Hepatic stellate cell (primary cell): ENCODE measurements at places on chromosomes 4 and X.

- no peak for DNase-seq
These were observed 364.5 kb downstream of the MID1IP1 start for GRCh38 chrX:39165773-39166172.

DNA sequence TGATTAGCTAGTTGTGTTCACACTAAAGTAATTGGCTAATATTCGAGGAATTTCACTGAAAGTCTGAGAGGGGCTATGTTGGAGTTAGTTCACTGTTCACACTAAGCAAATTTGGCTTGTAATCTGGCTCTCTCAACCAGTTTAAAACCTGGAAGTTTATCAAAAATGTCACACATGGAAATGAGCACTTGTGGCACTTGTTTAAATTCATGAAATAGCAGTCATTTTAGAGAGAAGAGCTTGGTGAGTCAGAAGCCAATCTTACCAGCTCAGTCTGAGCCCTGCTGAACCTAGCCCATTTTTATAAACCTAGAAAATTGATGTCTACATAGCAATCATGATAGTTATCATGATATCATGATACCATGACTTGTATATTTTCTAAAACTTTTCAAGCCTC lies 90.7 kb upstream of the JADE1 start:
- peak; percentile 25 for DNase-seq

DNA sequence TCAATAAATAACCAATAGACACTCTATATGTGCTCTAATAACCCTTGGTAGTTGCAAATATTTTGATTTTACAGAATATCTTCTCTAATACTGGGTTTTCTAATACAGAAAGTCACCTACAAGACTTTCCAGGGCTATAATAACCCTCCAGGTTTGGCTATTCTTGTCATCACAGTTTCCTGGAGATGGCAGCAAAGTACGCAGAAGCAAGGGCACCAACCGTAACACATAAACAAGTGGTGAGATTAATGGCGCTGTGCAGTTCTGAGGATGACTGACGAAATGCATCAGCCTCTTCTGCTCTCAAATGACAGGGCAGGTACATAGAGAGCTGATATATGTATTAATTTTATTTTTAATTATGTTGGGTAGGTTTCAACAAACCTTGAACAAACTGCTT lies 122.4 kb downstream of the C4orf33 start:
- no peak for DNase-seq

- DNase-seq = no peak
These were observed 58.5 kb upstream of the ANKRD17 start for GRCh38 chr4:73317092-73317491.

- DNase-seq = peak; percentile 98
These were observed at the start of gene NSD2 for GRCh38 chr4:1870578-1871443. Gene NSD2, plus strand, starts transcription at chr4:1871393. Its CDS starts 29,262 bp downstream, at chr4:1900655.

DNA sequence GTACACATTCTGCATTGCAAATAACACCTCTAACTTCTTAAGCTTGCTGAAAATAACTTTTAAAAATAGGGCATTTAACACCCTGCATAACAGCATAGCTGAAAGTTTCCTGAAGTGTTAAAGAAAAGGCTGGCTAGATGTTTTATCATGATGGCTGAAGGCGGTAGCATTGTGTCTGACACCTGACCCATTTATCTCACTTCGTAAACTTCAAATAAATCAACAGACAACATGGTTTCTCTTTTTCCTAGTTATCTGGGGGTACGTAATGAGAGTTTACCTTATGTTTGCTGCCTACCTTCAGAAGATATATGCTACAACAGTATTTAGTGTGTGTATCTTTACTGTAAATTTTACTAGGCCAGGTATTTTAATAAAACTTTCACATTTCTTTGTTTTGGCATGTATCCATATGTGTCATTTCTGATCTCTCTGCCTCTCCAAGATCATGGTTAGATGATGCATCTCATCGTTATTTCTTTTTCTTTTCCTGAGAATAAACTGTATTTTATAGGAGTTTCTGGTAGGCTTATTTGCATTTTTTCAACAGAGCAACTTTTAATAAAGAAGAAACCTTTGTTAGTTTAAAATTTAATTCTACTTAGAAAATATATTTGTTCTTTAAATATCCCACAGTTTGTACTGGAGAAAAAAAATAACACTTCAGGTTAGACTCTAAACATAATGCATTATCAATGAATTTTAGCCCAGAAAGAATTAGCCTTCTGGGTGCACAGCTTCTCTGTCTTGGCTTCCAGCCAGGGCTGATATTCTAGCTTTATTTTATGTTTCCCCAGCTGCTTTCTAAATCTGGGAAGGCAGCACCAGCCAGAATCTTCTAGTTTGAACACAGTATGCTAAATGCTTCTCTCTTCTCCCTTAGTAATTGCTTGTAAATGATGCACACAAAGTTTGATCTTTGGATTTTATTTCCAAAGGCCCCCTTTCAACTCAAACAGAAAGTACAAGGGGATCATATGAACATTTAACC lies 2.9 kb downstream of the NDST4 start:
- no peak for DNase-seq

DNA sequence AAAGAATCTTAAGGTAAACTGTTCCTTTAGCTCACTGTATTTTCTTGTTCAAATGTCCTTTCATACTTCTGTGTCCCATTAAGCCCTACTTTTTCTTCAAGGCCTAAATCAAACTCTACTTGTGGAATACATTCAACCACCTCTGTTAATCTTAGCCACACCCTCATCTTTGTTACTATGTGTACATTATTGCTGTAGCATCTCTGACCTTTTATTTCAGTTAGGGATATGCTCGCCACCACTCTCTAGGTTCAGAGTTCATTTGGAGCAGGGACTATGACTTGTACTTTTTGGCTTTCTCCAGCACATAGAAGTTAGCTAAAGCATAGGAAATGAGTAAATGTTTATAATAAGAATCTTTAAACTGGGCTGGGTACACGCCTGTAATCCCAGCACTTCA lies 6.8 kb upstream of the PNPLA4 start:
- DNase-seq = no peak

DNA sequence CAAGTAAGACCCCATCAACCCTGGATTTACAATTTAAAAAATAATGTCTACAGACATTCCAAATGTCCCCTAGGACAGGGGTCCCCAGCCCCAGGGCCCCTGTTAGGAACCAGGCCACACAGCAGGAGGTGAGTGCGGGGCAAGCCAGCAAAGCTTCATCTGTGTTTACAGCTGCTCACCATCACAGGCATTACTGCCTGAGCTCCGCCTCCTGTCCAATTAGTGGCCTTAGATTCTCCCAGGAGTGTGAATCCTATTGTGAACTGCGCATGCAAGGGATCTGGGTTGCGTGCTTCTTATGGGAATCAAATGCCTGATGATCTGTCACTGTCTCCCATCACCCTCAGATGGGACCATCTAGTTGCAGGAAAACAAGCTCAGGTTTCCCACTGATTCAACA lies 146.1 kb downstream of the ATP10D start:
- DNase-seq = no peak

DNA sequence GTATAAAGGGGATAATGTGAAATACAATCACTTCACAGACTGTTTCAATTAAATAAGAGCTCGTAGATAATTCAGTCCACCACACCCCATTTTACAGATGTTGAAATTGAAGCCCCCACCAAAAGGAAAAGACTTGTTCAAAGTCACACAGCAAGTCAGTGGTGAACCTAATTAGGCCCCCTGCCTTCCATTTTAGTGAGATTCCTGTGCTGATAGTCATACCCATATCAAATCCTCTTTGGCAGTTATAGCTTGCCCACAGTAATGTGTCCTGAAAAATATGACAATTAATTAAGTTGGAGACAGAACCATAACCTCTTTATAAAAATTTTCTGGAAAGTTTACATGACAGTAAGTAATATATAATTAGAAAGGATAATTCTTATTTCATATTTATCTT lies 58.0 kb downstream of the AR start:
- DNase-seq = no peak

DNA sequence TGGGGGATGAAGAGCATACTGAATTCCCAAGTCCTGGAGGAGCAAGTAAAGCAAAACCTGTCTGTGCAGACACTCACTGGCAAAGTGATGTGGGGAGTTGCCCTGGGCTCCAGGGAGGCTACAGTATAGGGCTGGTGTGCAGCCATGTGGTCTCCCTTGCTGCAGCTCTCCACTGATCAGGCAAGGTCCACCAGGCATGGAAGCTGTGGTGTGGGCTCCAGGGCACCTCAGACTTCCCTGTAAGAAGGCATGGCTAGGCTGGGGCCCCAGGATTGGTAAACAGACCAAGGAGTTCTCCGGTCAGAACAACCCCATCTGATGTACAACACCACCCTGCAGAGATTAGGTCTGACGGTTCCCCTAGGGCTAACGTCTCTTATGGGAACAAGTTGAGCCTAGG lies 241.9 kb upstream of the NDST4 start:
- DNase-seq = no peak

GRCh38 chrX:68929332-68930150 lies 100.7 kb downstream of the EFNB1 start:
- peak; percentile 75 for DNase-seq

DNA sequence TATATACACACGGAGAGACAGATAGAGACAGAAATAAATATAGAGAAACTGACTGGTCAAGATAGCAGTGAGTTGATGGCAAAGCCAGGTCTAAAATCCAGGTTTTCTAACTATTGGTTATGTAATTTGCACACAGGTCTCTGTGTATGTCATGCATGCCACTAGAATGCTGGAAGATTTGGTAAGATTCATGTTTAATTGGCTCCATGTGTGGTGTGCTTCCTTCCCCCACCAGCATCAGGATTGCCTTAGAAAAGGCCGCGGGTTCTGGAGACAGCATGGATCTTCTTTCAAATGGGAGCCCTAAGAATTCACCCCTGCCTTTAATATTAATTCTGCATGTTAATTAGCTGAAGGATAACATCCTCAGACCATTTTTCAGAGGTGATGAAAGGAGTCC lies 31.3 kb downstream of the HAND2 start:
- no peak for DNase-seq

DNA sequence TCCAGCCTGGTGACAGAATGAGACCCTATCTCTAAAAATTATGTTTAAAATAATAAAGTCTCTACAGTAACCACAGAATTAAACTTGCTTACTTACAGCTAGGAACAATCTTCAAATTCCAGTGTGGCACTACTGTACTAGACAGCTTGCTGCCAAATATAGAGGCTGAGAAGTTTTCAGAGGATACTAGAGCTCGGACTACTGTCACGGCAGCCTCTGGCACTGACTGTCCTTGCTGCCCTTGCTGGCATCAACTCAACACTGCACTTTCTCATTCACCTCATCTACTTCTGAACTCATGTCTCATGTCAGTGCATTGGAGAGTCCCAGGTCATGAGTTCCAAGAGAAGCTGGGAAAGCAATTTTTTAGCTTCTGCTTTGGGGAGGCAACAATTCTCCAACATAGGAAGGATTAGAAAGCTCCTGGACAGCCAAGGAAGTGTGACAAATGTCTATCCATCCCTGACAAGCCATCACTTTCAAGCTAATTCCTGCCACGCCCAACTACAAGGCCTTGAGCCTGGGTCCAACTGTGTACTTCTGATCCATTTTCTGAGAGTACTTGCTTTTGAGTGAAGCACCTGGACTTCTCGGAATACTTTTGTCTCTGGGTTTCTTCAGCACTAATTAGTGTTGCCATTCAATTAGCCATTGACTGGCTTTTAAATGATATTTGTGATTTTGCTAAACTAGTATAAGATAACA lies 98.6 kb upstream of the NR3C2 start:
- no peak for DNase-seq

- no peak for DNase-seq
These were observed 38.2 kb upstream of the OCIAD2 start for GRCh38 chr4:48944756-48945241.

- no peak for DNase-seq
These were observed 94.2 kb upstream of the TEX13D start for GRCh38 chrX:124238268-124238667.

- no peak for DNase-seq
These were observed 169.4 kb downstream of the ZNF674 start for GRCh38 chrX:46375831-46376230.

DNA sequence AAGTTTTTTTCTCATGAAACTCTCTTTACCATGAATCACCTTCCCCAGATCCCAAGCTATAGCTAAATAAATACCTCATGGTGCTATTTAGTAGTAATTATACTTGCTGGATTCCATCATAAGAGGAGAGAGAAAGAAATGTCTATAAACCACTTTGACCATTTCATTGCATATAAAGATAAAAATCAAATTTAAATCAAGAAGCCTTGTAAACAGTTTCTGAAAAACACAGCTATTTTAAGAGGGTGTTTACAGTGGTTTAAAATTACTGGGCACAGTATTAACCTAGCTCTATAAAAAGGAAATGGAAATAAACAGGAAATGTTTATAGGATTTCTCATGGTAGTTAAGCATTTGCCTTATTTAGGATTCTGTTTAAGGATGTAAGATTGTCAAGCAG lies 637.9 kb downstream of the ADGRL3 start:
- DNase-seq = no peak

GRCh38 chr4:2075171-2075986 lies 16.3 kb downstream of the NAT8L start:
- DNase-seq = no peak

DNA sequence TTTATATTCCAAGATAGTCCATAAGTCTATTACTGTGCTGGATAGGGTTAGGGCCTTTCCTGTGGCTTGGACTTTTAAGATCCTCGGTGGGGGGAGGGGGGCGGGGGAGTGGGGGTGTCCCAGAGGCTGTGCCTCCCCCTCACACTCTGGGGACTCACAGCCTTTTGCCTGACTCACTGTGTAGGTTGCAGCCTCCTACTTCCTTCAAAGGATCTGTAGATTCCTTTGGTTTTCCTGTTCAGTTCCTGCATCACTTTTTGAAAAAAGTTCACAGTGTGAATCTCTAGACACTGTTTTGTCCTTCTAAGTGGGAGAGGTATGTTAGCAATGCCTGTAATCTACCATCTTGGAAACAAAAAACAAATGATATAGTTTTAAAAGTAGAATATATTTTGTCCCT lies 999.9 kb downstream of the GLUD2 start:
- no peak for DNase-seq

- DNase-seq = no peak
These were observed 18.5 kb downstream of the TLR10 start for GRCh38 chr4:38764277-38764676.

DNA sequence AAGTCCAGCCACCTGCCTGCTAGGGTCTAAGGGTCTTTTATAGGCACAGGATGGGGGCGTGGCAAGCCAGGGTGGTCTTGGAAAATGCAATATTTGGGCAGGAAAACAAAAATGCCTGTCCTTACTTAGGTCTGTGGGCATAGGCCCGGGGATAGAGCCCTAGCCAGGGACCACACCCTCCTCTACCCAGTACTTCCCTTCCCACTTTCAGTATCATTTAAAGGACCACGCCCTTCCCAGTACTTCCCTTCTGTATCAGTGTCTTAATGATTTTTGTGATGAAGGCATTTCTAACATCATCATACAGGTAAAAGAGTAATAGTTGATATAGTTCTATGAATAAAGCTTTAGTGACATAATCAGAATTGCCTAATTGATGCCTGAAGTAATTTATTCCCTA lies 11.4 kb downstream of the BANK1 start:
- no peak for DNase-seq

DNA sequence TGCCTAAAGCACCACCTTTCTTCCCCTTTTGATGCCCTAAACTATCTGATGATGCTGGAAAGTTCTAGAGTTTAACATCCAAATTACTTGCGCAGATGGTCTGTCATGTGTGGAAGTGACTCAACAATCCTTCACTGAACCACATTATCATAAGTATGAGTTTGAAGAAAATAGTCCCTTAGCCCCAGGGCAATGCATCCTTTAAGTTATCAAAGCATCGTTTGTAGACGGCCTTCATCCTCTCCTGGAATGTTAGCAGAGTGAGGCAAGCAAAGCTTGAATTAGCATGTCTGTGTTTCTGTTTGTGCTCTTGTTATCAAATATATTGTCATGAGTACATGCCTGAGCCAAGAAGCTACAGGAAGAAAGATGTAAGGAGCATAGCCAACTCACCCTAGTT lies 570.9 kb downstream of the MID1IP1 start:
- DNase-seq = no peak
